ENCODE measurements at places on chromosomes 2 and 18.

- H3K4me1 ChIP-seq, result peaks cover 6% of the 10 kb centered on the region
- no peaks in the 10 kb centered on the region for H3K27me3 ChIP-seq
- no peak overlapping the region for H3K27ac ChIP-seq
- DNase-seq, result no peak
Observed at GRCh38 chr2:179443180-179443579, 178.5 kb upstream of the SESTD1 start.

GRCh38 chr2:146917431-146918042 lies 927.3 kb upstream of the ACVR2A start:
- no peak overlapping the region for H3K27ac ChIP-seq
- no peak for DNase-seq
- no peak overlapping the region for H3K4me3 ChIP-seq
- no peaks in the 10 kb centered on the region for H3K27me3 ChIP-seq
- no peaks in the 10 kb centered on the region for H3K4me1 ChIP-seq

DNA sequence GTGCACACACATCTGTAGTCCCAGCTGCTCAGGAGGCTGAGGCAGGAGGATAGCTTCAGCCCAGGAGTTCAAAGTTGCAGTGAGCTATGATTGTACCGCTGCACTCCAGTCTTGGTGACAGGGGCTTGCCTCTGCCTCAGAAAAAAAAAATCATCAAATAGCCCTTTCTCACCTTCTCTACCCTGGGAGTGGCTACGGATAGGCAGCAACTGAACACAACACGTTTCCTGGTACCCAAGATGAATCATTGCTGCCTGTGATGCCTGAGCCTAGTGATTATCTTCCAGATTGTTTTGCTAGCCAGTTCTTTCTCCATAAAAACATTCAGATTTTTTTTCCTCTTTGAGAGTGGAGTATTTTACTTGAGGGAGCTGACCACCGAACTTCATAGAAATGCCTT lies 13.5 kb downstream of the INPP4A start:
- H3K27me3 ChIP-seq, result no peaks in the 10 kb centered on the region
- no peak for DNase-seq
- H3K36me3 ChIP-seq, result no peaks in the 10 kb centered on the region
- no peak overlapping the region for H3K27ac ChIP-seq
- peaks cover 9% of the 10 kb centered on the region for H3K4me1 ChIP-seq

DNA sequence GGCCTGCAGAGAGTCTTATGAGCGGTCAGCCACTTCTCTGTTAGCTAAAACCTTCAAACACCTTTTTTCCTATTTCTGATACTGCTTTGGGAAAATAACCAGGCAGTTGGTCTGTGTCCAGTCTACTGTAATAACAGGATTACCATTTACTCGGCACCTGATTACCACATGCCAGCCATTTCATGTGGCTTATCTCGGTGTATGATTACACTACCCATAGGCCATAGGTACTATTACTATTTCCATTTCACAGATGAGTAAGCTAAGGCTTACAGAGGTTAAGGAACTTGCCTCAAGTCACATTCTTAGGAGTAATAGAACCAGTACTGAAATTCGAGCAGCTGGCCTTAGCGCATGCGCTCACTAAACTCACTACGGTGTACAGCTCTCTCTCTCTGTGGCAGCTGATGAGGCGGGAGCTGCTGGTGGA lies 147.2 kb upstream of the L3MBTL4 start:
- H3K27ac ChIP-seq, result no peak overlapping the region
- H3K4me1 ChIP-seq, result no peaks in the 10 kb centered on the region
- no peak for DNase-seq
- no peaks in the 10 kb centered on the region for H3K27me3 ChIP-seq
- H3K36me3 ChIP-seq, result no peaks in the 10 kb centered on the region

All from iPS DF 6.9 (cell line).